ENCODE measurements at places on chromosomes 12 and 14.

DNA sequence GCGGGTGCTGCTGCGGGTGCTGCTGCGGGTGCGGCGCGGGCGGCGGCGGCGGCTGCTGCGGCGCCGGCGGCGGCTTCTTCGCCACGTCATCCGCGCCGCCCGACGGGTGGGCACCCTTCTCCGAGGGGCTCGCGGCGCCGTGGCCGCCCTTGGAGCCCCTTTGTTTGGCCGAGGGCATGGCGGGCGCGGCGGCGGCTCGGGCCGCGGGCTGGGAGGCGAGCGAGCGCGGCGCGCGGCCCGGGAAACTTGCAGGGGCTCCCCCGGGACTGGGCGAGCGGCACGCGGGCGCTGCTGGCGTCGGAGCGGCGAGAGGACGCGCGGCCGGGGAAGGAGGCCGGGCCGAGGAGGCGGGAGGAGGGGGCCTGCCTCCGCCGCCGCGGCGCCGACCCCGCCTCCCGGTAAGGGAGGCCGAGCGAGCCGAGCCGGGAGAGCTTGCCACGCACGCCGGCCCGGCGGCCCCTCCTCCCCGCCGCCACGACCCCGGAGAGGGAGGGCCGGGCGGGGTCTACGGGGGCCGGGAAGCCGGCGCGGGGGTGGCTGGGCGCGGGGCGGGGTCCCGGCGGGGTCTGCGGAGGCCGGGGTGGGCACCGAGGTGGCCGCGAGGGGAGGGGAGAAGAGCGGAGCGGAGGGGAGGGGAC is at the start of gene CKAP4:
TSS of gene CKAP4 (minus strand) at position 347 of the 638 bp plus-strand sequence. CDS start at position 178, 169 bp downstream.
- no peak for DNase-seq

DNA sequence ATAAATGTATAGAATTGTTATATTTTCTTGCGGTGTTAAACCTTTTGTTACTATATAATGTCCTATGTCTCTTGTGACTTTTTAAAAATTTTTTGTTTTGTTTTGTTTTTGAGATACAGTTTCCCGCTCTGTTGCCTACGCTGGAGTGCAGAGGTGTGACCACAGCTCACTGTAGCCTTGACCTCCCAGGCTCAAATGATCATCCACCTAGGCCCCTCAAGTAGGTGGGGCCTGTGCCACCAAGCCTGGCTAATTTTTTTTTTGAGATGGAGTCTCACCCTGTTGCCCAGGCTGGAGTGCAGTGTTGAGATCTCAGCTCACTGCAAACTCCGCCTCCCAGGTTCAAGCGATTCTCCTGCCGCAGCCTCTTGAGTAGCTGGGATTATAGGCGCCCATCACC is 26.5 kb upstream of the RCOR1 start:
- no peak for DNase-seq

- no peak for DNase-seq
Measured at GRCh38 chr12:76450690-76451089, 102.5 kb upstream of the BBS10 start.

DNA sequence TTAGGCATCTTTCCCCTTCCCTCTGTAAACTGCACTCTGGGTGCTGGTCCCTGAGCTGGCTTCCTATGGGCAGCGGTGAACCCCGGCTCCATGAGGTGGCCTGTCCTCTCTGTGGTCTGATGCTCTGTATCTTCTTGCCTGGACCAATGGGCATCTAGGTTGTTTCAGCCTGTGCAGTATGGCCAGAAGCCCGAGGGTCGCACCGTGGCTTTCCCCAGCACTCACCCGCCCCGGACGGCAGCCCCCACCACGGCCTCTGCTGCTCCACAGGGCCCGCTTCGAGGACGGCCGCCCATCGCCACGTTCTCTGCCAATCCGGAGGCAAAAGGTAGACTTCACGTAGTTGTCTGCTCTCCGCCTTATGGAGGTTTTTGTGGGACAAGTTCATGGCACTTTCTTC is 70.1 kb downstream of the EP400 start:
- no peak for DNase-seq

DNA sequence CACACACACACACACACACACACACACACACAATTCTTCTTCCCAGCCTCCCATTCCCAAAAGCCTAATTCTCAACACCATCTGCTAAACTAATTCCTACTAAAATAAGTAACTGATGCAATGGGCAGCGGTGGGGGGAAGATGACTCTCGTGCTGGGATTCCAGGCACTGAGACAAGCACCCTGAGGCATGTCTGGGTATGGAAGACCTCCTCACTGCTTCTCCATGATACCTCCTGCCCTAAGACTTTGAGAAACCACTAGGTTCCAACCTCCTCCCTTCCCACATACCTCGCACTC is 789 bp upstream of the VWF start:
- no peak for DNase-seq

DNA sequence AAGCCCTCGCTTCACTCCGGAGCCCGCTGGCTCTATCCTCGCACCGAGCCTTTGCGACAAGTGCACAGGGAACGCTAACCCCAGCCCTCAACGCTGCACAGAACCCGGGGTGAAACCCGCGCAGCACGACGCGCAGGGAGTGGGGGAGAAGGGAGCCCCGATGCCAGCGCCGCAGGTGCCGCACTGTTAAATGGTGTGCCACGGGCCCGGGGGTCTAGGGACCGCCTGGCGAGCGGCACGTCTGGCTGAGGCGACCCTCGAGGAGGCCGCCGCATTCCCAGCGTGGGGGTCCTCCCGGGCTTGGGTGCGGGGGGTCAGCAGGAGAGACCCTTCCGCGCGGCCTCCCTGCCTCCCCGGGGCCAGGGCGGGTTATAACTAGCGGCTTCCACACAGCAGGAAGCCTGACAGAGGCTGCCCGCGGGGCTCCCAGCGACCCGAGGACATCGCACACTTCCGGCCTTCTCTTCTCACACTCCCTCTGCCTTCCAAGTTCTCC is 23.8 kb upstream of the LRTM2 start:
- no peak for DNase-seq

DNA sequence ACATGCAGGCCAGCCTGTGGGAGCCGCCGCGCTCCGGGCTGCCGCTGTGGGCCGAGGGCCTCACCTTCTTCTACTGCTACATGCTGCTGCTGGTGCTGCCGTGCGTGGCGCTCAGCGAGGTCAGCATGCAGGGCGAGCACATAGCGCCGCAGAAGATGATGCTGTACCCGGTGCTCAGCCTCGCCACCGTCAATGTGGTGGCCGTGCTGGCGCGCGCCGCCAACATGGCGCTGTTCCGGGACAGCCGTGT is 2.9 kb downstream of the TMEM121 start:
- no peak for DNase-seq

- no peak for DNase-seq
Measured at GRCh38 chr12:96240656-96241055, 46.5 kb downstream of the ELK3 start.

DNA sequence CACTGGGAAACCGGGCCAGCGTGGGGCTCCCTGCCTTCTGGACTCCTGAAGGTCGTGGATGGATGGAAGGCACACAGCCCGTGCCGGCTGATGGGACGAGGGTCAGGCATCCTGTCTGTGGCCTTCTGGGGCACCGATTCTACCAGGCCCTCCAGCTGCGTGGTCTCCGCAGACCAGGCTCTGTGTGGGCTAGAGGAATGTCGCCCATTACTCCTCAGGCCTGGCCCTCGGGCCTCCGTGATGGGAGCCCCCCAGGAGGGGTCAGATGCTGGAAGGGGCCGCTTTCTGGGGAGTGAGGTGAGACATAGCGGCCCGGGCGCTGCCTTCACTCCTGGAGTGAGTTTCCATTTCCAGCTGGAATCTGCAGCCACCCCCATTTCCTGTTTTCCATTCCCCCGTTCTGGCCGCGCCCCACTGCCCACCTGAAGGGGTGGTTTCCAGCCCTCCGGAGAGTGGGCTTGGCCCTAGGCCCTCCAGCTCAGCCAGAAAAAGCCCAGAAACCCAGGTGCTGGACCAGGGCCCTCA is 26.9 kb downstream of the HIP1R start:
- no peak for DNase-seq

DNA sequence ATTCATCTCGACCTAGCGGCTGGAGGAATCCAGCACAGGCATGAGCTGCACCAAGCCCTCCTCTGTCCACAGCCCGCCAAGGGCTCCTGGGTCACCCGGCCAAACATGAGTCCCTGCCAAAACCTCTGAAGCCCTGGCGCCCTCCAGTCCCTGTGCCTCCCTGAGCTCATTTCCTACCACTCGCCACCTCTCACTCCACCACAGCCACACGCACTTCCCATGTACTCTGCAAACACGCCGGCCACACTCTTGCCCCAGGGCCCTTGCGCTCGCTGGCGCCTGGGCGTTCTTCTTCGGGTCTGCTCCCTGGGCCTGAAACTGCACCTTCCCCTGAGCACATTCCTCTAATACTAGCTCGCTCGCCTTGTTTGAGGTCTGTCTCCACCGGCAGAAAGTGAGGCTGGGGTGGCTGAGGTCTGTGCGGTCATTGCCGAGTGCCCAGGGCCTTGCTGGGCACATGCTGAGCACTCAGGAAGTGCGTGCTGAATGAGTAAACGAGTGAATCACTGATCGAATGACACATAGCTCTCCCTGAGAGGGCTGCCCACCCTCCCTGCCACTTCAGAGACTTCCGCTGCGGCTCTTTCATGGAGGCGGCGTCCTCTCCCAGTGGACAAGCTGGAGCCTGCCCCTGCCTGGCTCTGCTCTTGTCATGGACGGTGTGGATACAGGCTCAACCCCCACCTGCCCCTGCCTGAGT is 33.7 kb upstream of the DLK1 start:
- DNase-seq, result no peak

- DNase-seq, result no peak
Measured at GRCh38 chr14:53946071-53946403, 10.6 kb downstream of the BMP4 start.

DNA sequence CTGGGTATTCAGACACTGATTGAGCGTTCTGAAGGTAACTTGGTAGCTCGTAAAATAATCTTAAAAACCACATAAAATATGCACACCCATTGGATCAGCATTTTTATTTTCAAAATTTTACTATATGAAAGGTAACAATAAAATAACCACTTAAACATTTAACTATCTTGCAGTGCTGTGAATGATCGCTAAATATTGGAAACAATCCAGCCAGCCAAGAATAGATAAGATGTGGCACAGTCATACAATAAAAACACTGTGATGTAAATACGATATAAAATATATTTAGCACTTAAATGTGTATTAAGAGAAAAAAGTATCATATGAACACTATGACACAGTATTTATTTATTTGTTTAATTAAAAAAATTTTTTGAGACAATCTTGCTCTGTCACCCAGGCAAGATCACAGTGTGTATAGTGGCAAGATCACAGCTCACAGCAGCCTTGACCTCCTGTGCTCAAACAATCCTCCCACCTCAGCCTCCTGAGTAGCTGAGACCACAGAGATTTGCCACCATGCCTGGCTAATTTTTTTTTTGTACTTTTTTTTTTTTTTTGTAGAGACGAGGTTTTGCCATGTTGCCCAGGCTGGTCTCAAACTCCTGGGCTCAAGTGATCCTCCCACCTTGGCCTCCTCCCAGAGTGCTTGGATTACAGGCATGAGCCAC is 39.4 kb downstream of the SDR9C7 start:
- no peak for DNase-seq

DNA sequence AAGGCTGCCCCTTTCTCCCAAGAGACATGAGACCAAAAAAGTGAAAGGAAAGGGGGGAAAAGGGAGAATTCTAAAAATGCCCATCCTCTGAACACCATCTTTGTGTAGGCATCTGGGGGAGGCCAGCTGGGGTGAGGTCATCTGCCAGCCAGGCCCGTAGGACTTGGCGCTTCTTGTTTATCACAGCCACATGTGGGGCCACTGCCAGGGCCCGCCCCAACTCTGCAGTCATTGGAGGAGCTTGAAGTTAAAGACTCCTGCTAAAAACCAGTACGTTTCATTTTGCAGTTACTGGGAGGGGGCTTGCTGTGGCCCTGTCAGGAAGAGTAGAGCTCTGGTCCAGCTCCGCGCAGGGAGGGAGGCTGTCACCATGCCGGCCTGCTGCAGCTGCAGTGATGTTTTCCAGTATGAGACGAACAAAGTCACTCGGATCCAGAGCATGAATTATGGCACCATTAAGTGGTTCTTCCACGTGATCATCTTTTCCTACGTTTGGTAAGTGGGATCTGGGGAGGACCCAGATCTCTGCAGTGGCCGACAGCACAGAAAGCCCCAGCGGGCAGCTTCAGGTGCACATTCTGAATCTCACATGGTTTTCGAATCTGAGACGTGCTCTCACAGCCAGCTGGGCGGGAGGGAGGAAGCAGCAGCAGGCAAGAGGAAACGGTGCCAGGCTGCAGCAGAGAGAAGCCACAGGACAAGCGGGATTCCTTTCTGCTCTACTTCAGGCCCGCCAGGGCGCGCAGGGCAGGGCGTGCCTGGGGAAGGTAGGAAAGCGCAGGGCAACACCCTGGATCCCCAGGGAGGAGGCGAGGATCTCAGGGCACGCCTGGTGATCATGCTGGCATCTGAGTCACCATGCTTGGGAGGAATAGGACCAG is at the start of gene P2RX7:
TSS of gene P2RX7 (plus strand) at position 276 of the 881 bp plus-strand sequence. CDS start at position 371, 95 bp downstream.
- DNase-seq, result no peak

GRCh38 chr12:110677982-110678381 is 10.9 kb downstream of the HVCN1 start:
- DNase-seq, result no peak

GRCh38 chr12:14774074-14774905 is 29.0 kb downstream of the WBP11 start:
- DNase-seq, result peak; percentile 78

GRCh38 chr14:33938131-33938949 is 12.5 kb downstream of the EGLN3 start:
- DNase-seq, result no peak

- DNase-seq, result no peak
Measured at GRCh38 chr12:39368096-39368495, 74.8 kb downstream of the KIF21A start.

DNA sequence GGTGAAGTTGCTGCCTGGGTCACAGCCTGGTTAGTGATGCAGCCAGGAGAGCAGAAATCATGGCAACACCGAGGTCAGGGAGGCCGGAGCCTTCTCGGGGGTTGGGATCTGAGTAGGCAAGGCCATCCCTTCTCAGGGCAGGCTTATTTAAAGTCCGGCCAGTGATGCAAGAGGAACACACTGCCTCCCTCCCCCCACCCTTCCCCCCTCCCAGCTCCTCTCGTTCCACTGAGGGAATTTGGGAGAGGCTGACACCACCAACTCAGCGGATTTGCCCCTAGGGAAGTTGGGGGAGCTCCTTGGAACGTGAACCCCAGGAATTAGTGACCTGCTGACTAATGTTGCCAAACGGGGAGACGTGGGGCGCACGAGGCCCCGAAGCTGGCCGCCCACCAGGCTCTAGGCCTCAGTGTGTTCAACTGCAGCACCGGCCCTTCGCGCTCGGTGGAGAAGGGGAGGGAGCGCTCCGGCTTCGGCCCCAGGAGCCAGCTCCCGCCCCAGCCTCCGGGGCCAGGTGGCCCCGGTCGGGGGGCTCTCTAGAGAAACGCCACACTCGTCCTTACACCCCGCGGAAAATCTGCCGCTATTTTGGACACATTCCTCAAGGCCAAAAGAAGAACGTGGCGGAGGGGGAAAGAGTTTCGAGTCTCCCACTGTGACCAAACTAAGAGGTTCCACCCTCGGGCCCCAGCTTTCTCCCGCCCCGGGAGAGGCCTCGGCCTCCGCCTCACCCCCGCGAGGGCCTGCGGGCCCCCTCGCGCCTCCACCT is 1.6 kb downstream of the CTDSP2 start:
- DNase-seq, result no peak

DNA sequence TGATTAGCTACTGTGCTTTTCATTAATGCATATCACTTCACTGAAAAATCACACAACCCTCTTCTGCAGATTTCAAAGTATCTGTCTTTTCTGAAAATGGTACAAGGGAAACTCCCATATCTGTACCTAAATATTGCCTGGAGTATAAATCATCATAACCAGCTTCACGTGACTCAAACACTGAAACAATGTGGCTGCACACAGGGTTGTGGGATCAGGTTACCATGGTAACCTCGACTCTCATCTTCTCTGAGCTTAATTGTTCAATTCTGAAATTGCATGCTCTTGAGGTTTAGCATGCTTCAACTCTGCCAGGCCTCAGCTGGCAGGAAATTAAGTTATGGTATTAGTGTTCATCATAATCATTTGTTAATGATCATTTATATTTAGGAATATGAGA is 77.5 kb upstream of the CPSF6 start:
- no peak for DNase-seq
